ENCODE measurements at places on chromosomes 5 and 9.

DNA sequence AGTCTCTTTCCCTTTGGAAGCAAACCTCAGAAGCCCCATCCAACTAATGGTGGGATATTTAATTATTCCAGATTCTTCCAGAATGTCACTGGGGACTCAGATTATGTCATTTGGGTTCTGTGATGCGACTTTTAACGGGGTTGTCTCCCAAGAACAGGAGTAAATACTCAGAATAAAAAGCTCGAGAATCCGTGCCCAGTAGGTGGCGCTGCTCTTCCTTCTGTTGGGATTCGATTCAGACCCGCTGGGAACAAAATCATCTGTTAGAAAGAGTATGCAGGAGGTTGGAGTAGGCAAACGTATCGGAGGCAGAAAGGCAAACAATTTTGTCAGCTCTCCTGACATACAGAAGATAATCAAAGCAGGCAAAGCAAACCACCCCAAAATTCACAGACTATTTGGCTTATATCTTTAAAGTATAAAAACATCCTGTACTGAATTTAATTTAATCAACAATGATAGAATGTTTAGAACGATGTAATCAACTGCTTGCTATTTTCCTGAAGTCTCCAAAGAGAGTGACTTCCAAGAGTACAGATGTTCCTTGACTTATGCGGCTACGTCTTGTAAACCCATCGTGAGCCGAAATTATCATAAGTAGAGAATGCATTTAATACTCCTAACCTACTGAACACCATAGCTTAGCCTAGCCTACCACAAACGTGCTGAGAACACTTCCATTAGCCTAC is 169.8 kb upstream of the RAI14 start:
- peak; percentile 40 for DNase-seq

- DNase-seq, result no peak
These were observed 128.3 kb upstream of the C9orf72 start for GRCh38 chr9:27701587-27701986.

DNA sequence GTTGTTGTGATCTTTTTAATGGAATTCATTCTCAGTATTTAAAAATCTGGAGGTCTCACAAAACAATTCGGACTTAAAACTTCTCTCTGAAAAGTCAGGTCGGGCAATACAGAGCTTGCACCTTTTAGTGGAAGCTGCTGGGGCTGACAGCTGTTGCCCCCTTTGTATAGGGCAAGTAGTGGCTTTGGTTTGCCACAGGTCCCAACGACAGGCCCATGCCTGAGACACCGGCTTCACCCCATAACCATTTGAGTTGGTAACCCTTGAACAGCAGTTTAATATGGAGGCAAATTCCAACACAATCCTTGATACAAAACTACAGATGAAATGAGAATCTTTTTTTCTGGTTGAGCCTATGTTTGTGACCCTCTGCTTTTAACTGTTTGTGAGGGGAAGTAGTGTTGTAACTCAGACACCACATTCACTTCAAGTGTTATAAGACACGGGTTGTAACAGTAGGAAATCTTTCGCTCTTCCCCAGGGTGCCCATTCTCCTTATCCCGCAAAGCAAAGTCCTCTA is 752 bp upstream of the GLRX start:
- DNase-seq, result no peak

DNA sequence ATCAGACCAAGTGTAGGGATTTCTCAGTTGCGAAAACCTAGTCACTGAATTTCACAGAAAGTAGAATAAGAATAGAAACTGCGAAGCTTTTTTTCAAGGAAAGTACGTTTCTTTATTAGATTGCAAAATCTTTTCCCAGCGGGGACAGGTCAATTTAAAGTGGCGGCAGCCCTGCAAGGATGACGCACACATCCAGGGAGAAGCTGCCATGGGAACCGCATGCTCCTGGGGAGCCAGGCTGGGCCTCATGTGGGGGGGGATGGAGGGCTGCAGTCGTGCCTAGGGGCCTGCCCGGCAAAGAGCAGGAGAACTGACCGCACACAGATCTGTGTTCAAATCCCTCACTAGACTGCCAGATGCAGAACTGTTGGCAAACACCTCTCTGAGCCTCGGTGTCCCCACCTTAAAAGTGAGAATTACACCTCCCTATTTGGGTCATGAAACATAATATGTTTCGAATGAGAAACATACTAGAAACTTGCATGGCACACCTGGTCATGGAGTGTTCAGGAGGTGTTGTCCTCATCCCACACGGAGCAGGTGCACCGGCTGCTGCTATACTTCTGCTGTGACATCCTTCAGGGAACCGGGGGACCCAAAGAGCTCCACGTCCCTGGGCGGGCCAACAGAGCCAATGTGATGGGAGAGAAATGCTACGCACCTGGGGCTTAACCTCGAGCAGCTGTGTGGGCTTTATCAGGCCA is 127.8 kb upstream of the PHYKPL start:
- no peak for DNase-seq

DNA sequence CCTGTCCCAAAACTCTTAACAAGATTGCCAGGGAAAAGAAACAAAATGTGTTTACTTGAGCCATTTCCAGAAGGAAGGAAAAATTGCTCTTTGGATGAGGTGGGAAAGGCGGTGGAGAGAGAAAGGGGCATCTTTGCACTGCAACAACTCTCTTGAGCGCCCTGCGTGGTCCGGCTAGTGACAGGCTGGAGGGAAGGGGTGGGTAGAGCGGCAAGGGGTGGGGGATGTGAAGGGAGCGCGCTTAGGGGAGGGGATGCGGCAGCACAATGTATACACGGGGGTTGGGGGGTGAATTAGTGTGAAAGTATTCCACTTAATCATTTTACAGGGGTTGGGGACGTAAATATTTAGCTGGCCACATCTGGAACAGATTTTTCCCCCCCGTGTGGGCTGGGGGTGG is 1.3 kb downstream of the FGF10 start:
- DNase-seq, result no peak

DNA sequence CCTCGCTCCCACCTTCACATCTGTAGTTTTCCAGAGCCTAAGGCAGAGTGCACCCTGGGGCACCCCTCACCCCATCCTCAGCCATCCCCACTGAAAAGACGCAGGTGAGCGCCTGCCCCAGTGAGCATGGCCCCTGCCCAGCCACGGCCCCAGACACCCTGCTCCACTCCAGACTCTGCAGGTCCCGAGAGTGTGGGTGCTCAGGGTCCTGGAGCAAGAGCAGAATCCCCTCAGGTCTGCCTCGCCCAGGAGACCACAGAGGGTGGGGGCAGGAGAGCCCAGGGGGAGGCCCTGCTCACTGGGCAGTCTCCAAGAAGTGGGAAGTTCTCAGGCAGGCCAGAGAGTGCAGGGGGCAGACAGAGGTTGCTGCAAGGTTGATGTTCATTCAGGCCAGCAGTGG is 158.6 kb upstream of the PPP1R26 start:
- DNase-seq, result no peak

DNA sequence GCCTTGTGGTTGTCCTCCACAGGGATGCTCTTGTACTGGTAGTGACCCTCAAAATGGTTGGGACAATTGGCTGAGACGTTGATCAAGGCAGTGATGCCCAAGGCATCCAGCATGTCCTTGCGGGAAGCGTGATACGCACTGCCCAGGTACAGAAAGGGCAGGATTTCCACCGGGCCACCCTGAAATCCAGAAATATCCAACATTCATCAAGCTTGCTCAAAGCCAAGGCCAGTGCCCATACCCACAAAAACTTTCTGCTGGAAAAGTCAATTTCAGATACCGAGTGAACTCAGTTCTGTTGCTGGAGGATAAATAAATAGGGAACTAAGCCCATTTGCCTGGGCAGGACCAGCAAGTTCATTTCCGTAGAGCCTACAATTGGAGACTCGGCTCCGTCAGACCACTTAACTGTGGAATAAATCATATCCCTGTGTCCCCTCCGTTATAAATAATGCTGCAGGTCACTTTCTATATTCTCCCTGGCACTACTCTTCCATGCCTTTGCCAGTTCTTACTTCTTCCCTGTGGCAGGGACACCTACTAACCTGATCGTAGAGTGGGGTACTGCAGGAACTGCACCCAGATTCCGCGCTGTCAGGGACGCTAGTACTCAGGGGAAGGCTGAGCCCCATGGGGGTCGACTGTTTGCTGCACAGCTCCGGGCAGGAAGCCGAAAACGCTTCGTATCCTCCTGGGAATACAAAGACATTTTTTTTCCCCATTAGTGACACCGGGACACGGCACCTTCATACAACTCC is 1.2 kb downstream of the DUSP1 start:
- no peak for DNase-seq

- DNase-seq, result no peak
These were observed 66.0 kb upstream of the KLF9 start for GRCh38 chr9:70480405-70480980.

DNA sequence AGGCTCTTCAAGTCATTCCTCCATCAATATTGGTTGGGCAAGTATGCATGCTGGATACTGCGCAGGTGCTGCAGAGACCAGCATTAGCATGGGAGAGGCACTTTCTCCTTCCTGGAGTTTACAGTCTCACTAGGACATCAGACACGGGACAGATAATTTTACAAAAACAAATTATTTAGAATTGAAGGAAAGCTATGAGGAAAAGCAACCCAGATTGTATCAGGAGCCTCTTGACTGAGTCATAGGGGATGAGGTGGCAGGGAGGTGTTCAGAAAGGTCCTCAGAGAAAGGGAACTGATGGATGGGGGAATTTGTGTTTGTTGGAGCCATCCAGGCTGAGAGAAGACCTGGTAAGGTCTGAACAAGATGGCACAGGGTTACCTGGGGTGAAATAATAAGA is 24.5 kb upstream of the RAB14 start:
- DNase-seq, result no peak

- DNase-seq, result no peak
These were observed 323.3 kb upstream of the SLC30A5 start for GRCh38 chr5:68770551-68770950.

DNA sequence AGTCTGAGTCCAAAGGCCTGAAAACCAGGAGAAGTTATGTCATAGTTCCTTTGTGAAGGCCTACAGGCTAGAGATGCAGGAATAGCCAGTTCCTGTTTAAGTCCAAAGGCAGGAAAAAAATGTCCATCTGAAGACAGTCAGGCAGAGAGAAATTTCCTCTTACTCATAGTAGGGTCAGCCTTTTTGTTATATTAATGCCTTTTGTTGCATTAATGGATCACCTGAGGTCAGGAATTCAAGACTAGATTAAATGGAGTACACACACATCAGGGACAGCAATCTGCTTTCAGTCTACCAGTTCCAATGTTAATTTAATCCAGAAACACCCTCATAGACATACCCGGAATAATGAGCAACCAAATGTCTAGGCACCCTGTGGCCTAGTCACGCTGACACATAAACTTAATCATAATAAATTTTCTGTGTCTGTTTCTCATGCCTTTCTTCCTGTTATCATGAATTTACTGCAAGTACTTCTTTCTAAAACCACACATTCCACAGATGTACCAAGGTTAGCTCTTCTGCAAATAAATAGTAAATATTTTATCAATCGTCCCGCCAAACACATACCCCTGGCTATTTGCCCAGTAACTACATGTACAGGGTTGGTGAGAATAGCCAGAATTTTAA is 703.9 kb downstream of the EFNA5 start:
- DNase-seq, result no peak

DNA sequence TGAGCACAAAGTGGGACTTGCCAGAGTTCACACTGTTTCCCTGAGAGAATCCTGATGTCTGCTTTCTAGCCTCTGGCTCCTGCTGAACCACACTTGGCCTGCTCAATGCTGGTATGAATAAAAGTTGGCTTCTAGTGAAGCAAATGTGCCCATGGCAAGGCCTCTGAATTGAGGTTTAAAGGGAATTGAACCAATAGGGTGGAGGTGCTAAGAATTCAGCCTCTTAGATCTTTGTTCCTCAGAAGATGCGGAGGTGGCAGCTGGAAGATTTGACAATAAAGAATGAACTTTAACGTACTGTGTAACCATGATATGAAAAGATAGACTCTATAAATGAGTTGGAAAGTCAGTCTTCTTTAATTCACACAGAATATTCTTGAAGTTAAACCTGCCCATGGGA is 57.2 kb downstream of the RASGRF2 start:
- no peak for DNase-seq

Measured in stimulated activated CD8-positive, alpha-beta memory T cell treated with anti-CD3 and anti-CD28 coated beads, Interleukin-2, amount 100 ng/mL, for 1 hour (primary cell).